Activated T-helper 17 cell treated with anti-CD3 and anti-CD28 coated beads, Interleukin-2, amount 50 U/mL, for 72 hours (primary cell): ENCODE measurements at places on chromosomes 2 and 18.

- ATAC-seq, result no peak
Observed at GRCh38 chr2:141534666-141535362, 596.0 kb downstream of the LRP1B start.

DNA sequence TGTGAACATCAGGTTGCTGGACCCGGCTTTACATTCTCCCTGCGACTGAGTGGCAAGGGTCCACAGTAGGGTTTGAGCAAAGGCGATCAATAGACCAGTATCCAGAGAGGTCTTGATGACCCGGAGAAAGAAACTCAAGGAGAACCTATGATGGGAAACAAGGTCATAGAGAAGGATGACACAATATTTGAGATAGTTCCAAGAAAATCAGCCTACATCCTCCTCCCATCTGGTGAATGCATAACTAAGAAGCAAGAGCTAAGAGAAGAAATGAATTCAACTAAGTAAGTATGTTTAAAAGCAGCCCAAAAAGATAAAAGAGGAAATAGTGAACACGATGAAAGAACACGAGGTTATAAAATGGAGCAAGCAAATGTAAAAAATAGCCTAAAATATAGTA lies 166.3 kb downstream of the CD8B2 start:
- no peak for ATAC-seq

DNA sequence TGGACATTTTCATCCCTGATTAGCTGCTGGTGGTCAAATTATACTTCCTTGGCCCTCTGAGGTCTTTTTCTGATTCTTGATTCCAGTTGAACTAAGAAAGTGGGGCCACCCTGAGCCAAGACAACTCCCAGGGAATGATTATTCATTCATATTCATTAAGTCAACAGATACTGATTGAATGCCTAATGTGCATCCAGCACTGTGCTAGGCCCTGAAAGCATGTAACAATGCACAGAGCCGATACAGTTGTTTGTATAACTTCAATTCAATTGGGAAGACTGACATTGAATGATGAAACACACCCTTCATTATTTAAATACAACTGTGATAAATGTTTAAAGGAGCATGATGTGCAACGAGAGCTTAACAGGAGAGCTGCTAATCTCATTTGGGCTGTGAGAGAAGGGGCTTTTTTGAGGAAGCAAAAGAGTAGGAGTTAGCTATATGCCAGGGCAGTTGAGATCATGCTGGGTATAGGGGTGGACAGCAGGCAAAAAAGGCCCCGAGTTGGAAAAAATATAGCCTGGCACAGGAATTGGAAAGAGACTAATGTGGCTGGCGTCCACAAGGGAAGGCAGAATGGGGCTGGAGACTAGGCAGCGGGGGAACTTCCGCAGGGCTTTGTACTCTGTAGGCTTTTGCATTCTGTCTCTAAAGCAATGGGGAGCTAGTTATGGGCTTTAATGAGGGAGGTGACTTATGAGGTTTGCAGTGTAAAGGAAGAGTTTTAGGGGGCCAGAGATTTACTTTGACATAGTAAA lies 57.2 kb upstream of the ACVR1 start:
- ATAC-seq, result no peak

GRCh38 chr18:26863122-26863879 lies 2.2 kb downstream of the AQP4 start:
- ATAC-seq, result no peak

DNA sequence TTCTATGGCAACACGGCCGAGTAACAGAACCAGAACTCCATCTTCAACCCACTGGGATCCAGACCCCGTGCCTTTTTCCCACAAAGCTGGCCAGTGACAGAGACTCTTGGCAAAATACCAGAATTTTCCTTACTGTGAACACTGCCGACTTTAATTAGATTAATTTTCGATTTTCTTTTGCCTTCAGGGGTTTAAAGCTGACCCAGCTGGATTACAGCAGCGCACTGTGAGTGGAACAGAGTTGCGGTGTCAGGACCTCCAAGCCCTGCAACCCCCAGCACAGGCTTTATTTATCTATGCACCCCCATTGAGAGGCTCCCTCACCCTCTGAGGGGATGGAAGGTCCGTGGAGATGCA lies 36.4 kb downstream of the CTIF start:
- no peak for ATAC-seq

GRCh38 chr2:161423421-161424393 lies 7.6 kb downstream of the TBR1 start:
- peak; percentile 35 for ATAC-seq

DNA sequence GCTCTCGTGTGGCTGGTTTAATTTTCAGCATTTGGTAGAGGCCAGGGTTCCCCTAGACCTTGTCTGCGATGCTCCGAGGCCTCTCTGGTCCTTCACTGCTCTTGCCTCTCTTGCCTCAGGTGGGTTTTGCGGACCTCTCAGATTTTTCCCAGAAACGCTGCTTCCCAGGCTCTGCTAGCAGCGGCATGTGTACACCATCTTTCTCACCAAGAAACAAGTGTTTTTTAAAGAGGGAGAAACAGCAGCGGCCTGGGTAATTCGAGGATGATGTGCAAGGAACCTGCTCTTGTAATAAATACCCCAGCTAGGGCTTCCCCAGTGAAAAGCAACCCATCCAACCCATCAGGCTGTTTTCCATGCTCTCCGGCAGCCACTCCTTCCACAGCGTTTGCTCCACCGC lies 33.5 kb upstream of the COL6A3 start:
- no peak for ATAC-seq

DNA sequence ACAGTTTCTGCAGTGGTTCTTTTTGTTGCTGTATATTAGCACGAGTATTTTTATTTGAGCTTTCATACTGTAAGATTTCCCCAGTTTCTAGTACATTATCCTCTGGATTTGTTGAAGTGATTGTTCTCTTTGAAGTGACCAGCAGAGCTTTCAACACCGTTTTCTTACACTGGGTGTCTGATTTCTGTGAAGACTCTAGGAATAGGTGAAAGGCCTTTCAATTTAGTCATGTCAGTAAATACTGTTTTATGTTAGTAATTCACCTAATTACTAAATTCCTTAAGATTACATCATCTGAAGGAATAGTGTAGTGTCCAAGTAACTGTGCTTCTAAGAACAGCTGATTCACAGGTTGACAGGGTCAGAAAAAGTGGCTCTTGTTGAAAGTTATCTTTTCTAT lies 2.3 kb downstream of the PPM1B start:
- no peak for ATAC-seq

- ATAC-seq, result no peak
Observed at GRCh38 chr18:79372461-79372860, 23.3 kb upstream of the NFATC1 start.

- no peak for ATAC-seq
Observed at GRCh38 chr2:105570757-105571156, 171.9 kb upstream of the FHL2 start.

DNA sequence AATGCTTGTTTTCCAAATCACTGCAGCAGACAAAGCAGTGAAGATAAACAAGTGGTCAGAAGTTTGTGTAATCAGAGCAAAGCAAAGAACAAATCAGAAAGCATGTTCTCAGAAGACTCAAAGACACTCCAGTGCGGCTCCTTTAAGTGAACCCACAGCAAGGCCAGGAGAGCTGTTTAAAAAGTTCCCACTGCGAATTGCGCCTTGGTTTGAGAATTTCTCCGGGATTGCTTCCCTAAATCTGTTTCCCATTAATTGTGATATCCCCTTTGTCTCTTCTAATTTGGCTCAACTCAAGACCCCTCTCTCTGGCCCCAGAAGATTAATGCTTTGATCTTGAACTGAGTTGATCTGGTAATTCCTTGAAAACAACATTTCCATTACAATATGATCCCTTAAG lies 122.4 kb upstream of the BCL2L11 start:
- ATAC-seq, result no peak

- ATAC-seq, result no peak
Observed at GRCh38 chr2:219392754-219393153, 5.0 kb upstream of the DNPEP start.

DNA sequence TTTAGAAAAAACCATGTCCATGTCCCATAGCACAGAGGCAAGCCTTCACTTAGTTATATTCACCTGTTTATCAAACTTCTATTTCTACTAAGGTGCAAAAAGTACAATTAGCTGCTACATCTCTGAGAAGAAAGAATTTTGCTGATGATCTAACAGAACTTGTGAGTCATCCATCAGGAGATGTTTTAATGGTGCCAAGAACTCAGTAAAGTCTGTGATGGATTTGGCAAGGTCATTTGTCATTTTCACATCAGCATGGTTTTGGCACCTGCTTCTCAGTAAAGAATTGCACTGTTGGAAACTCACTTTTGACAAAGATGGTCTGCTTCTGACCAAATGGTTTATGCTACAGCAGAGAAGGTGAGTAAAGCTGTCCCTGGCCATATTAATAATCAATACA lies 195.7 kb upstream of the TMEFF2 start:
- ATAC-seq, result no peak
